ENCODE measurements at places on chromosomes 4 and X. TPM values are rescaled to one million over a fixed set of nuclear protein-coding genes. Genes with fewer than 3 reads are reported as not detected.
A peak's percentile ranks its signal among the peaks of the same experiment; 100 is the strongest.

The PDHA1 gene
- 78.9 TPM for total RNA-seq

GRCh38 chr4:74228691-74229640 lies 71.0 kb downstream of the MTHFD2L start:
- DNase-seq: no peak

The SRPK3 gene
- total RNA-seq: 2.2 TPM

- DNase-seq: no peak
These were observed 49.1 kb downstream of the STAG2 start for GRCh38 chrX:124010566-124010965.

DNA sequence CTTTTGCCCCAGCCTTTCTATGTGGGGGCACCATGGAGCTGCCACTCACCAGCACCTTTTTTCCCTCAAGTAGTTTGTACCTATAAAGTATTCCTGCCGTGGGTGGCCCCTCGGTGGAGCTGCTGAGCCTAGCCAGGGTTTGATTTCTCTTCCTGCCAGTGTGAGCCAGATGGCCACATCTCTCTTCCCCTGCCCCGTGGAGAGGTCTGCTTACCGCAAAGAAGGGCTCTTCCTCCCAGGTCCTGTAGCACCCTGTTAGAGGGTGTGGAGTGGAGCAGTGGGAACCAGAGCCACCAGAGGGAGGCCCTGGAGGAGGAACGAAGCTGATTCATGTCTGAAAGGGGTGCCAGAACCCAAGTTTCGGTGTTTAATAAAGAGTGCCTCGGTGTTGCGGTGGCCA lies 95.4 kb downstream of the PTTG2 start:
- no peak for DNase-seq

- no peak for DNase-seq
These were observed 3.7 kb downstream of the PDE6B start for GRCh38 chr4:628821-629635.

- no peak for DNase-seq
These were observed 346.7 kb upstream of the RASGEF1B start for GRCh38 chr4:81818385-81818920.

The CFP gene
- 6.9 TPM for total RNA-seq

The ARAP2 gene
- 7.5 TPM for total RNA-seq

GRCh38 chrX:23385242-23385641 lies 50.6 kb downstream of the PTCHD1 start:
- DNase-seq: no peak

- no peak for DNase-seq
These were observed 57.3 kb downstream of the SH3BGRL start for GRCh38 chrX:81259020-81259713.

The GPC3 gene
- 7.6 TPM for total RNA-seq

DNA sequence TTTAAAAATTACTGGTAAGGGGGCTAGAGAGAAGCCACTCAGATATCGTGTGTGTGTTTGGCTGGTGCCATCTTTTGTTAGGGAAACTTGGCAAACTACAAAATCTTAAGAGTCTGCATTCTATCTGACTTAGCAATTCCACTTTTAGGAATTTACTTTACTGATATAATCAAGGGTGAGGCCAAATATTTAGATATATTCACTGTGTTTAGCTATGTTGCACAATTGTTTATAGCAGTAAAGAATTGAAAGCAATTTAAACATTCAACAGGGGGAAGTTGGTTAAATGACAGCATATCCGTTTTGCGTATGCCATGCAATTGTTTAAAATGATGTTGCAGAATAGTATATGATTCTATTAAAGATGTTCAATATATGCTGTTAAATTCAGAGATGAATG lies 6.4 kb upstream of the HERC3 start:
- DNase-seq: no peak

DNA sequence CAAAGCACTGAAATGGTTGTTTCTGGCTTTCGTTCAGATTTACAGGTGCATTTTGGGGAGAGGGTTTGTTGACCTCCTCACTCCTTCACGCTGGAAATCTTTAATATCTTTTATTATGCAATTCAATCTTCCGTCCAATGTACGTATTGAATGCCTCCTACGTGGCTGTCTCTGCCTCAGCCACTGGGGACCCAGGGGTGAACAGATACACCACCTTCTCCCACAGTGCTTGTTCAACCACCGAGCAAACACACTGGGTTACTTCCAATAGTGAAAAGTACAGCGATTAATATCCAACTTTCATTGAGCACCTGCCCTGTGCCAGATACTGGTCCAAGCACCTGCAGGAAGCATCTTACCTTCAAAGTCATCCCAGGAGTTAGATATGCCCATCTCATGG lies 52.1 kb downstream of the NYX start:
- DNase-seq: no peak

The PDHA2 gene
- total RNA-seq: not detected

The MBTPS2 gene
- 7.5 TPM for total RNA-seq

DNA sequence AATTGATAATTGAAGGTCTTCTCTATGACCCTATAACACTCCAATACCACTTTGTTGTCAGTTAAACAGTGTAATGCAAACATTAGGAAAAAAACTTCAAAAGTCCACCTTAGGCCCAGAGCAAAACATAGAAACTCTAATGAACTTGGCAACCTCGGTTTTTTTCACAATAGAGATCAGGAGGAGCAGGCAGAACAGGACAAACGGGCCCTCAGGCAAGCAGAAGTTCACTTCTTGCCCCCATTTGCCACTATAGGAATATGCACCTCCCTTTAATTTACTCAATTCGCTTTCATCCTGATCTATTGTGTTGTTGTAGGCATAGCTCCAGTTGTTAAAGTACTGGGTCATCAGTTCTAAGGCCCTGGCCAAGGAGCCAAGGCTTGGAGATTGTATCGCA lies 18.2 kb downstream of the ACOX3 start:
- DNase-seq: no peak

DNA sequence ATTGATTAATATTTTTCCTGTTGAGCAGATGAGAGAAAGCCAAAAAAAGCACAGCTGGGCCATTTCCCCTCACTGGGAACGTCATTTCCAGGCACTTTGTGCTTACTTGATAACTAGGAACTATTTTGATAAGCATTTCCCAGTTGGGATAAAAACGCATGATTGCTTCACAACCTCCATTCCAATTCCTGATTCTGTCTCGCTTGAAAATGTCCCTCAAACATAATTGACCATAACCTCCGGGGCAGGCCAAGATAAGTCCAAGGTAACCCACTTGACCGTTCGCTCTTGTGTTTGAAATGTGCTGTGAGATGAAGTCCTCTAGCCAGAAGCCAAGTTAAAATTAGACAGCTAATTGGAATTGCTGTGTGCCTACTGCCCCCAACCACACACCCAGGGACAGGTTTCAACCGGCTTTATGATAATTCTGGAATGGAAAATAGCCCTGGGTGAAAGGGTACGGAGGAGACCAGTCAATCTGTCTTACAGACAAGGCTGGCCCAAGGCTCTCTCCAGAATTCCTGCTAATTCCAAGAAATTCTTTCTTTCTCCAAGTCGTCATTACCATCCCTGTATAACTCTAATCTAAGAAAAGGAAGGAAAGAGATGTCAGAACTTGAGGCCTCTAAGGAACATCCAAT lies 137.1 kb downstream of the MID1 start:
- no peak for DNase-seq

DNA sequence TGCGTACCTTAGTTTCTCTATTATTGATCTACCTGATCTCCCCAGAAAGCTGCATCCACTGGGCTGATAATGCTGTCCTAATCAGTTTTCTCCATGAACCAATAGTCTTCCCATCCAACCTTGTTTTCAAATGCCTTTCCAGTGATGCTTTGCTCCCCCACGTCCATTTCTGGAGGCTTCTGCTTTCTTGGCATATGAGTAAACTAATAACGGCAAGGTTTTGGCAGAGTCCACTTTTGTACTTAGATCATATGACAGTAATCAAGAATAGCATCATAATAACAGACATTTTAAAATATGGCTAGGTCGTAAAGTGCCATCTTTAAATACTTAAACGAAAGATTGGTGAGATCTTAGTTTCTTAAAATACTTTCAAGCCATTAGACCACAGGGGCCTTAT lies 38.4 kb upstream of the FAM9B start:
- no peak for DNase-seq

GRCh38 chr4:53847965-53848364 lies 216.4 kb downstream of the CHIC2 start:
- DNase-seq: no peak

The GAB3 gene
- total RNA-seq: 5.4 TPM

DNA sequence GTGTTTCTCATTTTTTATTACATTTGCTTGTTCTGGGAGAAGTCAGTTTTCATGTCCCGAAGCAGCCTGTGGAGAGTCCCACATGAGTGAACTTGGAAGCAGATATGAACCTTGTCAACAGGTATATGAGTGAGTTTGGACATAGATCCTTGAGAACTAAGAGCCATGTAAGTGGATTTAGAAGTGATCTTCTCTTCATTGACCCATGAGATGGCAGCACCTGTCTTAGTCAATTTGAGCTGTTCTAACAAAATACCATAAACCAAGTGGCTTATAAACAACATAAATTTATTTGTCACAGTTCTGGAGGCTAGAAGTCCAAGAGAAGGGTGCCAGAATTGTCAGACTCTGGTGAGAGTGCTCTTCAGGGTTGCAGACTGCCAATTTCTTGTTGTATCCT lies 1043.8 kb downstream of the ADGRL3 start:
- DNase-seq: no peak

GRCh38 chr4:158015241-158015640 lies 157.6 kb downstream of the GASK1B start:
- DNase-seq: no peak

The POF1B gene
- total RNA-seq: 0.23 TPM

- DNase-seq: peak; percentile 83
These were observed 192.9 kb upstream of the GALNT7 start for GRCh38 chr4:172975651-172976229.

DNA sequence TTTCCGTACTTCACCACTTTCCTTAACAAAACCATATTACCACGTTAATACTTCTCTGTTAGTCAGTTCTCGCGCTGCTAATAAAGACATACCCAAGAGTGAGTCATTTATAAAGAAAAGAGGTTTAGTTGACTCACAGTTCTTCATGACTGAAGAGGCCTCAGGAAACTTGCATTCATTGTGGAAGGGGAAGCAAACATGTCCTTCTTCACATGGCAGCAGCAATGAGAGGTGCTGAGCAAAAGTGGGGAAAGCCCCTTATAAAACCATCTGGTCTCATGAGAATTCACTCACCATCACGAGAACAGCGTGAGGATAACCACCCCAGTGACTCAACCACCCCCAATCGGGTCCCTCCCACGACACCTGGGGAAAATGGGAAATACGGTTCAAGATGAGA lies 289.8 kb upstream of the CLNK start:
- DNase-seq: peak; percentile 60

- DNase-seq: no peak
These were observed 137.7 kb downstream of the GPR143 start for GRCh38 chrX:9627922-9628321.

- peak; percentile 96 for DNase-seq
These were observed at the start of gene KCTD8 for GRCh38 chr4:44448521-44449461. Gene KCTD8, minus strand, starts transcription at chr4:44448809.

The ZFYVE28 gene
- 10.2 TPM for total RNA-seq

- DNase-seq: no peak
These were observed 161.0 kb downstream of the PPP1R2C start for GRCh38 chrX:42616981-42617380.

The ETDA gene
- total RNA-seq: not detected

The KDR gene
- 39.5 TPM for total RNA-seq

The ANOS1 gene
- total RNA-seq: 2.7 TPM

DNA sequence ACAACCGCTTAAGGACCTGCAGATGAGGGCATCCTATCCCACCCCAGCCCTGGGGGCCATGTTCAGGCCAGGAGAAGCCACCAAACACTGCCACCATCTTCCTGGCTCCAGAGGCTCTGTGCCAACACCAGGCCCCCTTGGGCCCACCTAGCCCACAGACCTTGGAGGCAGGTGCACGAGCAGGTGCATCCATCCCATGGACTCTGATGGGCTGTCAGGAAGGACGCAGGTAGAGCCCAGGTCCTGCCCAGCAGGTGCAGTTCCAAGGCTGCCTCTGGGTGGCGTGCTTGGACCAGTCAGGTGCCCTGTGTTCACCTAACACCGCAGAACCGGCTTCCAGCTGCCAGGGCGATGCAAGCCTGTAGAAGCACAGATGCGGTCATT lies 22.8 kb upstream of the PDE6B start:
- DNase-seq: no peak

The GC gene
- not detected for total RNA-seq

The CT45A1 gene
- total RNA-seq: not detected

GRCh38 chr4:7929118-7929951 lies 10.3 kb downstream of the AFAP1 start:
- DNase-seq: peak; percentile 91

The ZMAT1 gene
- total RNA-seq: 3.0 TPM

GRCh38 chr4:16752150-16752549 lies 146.3 kb downstream of the LDB2 start:
- no peak for DNase-seq

DNA sequence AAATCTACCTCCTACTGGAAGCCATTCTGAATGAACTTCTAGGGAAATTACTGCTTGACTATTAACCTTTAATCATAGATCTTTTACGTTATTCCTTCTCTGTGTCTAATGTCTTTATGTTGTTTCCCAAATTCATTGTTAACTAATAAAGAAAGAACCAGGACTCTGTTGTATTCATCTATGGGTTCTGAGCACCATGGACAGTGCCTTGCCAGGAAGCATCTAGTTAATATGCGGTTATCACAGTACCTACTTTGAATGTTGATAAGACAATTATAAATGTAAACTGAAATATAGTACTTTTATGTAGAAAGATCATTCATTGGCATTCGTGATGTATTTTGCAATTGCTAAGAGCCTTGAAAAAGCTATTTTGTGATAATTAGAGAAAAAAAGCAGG lies 23.8 kb downstream of the NWD2 start:
- no peak for DNase-seq

The LPAR4 gene
- 2.1 TPM for total RNA-seq

DNA sequence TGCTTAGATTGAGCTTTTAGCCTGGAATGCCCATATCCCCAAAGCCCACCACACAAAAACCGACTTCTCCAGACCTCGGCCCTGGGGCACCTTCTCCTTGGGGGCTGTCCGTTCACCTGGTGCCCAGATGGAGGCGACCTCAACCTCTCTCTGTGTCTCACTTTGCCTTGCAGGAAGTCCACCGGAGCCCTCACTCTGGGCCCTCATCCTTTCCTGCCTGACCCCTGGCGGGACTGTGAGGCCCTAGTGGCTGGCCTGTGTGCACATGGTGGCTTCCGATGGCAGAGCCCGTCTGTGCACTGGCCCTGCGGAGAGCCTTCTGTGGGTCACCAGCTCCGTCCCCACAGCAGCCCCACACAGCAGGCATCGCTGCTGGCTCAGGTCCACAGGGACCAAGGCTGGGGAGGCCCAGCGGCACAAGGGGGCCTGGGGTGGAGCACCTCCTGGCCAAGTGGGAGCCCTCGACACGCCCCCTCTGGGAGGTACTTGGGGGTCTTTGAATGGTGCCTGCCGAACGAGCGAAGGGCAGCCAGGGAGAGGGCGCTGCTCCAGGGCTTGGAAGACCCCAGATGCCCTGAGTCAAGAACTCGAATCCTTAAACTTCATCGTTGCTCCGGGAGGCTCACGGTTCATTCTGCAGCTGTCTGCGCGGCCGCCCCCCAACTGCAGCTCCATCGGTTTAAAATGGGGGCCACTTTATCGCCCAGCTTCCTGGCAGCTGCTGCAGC lies 97.2 kb upstream of the ADRA2C start:
- no peak for DNase-seq

The HTR2C gene
- not detected for total RNA-seq
